ENCODE measurements at places on chromosomes 1 and 21. TPM values are rescaled to one million over a fixed set of nuclear protein-coding genes. Genes with fewer than 3 reads are reported as not detected.

- DNase-seq = no peak
- H3K27me3 ChIP-seq = no peaks in the 10 kb centered on the region
- peaks cover 39% of the 10 kb centered on the region for H3K4me1 ChIP-seq
- no peak overlapping the region for H3K27ac ChIP-seq
Measured at GRCh38 chr21:14995695-14996490, 68.9 kb downstream of the NRIP1 start.

DNA sequence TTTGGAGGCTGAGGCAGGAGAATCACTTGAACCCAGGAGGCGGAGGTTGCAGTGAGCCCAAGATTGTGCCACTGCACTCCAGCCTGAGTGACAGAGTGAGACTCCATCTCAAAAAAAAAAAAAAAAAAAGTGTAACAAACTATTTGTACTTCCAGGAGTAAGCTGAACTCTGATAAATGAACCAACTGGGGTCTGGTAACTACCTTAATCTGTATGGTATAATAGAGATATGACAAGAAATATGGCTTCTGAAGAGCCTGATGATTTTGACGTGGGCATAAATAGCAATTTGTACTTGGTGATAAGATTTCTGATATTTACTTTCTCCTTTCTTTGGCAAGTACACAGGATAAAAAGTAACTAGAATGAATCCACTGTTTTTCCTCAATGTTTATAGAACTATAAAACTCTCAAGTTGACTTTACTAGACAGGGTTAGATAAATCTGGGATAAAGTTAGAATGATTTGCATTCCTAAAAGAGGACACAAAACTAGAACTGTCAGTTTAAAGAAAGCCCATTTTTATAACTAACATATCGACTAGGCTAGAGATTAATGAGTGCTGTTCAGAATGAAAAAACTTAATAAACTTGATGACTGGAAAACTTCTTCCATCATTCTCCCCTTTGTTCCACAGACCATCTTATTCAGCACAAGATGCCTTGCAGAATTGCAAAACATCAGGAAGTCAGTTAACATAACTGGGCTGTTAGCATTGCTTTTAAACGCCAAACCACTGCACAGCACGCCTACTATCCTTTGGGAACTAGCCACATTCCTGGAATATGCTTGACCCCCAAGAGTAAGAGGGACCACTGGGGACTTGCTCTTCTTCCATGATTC, 51.5 kb upstream of the EDARADD start:
- H3K27me3 ChIP-seq = no peaks in the 10 kb centered on the region
- no peak overlapping the region for H3K27ac ChIP-seq
- peaks cover 12% of the 10 kb centered on the region for H3K4me1 ChIP-seq
- H3K4me3 ChIP-seq = no peak overlapping the region

GRCh38 chr21:34670962-34671348, 2.2 kb downstream of the CLIC6 start:
- no peaks in the 10 kb centered on the region for H3K36me3 ChIP-seq
- peaks cover 22% of the 10 kb centered on the region for H3K4me1 ChIP-seq
- peak overlapping the region; percentile 62 for H3K4me3 ChIP-seq
- peak overlapping the region; percentile 76 for H3K27ac ChIP-seq
- no peak for DNase-seq

DNA sequence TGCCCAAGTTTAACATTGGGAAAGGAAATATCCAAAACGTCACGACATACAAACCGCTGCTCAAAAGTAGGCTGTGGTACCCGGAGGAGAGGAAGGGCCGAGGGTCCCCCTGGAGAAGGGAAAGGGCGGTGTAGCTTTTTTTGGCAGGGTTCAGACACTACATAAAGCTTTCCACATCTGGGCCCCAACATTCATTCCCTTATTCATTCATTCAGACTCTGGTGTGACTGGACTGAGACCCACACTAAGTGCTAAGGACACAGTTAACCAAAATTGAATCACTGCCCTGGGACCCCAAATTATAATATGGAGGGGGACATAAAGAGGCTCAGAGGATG, 10.3 kb upstream of the COL8A2 start:
- peak overlapping the region; percentile 82 for H3K27ac ChIP-seq
- peaks cover 47% of the 10 kb centered on the region for H3K4me1 ChIP-seq
- H3K4me3 ChIP-seq = no peak overlapping the region
- no peak for DNase-seq
- no peaks in the 10 kb centered on the region for H3K27me3 ChIP-seq
- H3K36me3 ChIP-seq = peaks cover 24% of the 10 kb centered on the region

DNA sequence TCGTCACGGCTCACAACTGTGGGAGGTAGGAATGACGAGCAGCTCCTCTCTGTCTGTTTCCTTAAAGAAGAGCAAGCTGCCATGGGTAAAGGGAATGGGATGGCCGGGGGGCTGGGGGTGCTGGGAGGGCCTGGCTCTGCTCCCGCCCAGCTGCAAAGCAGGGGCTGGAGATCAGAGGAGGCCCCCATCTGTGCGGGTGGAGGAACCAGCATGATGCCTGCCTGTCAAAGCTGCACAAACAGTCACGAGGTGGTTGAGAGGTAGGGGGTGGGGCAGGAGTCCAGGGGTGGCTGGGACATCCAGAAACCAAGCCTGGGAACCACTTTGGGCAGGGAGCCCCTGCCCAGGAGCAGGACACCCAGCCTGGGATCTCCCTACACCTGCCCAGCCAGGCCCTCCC, 12.6 kb downstream of the SLC41A1 start:
- H3K27ac ChIP-seq = no peak overlapping the region
- DNase-seq = no peak
- no peak overlapping the region for H3K4me3 ChIP-seq
- H3K27me3 ChIP-seq = no peaks in the 10 kb centered on the region

GRCh38 chr1:26477446-26478152, 5.4 kb downstream of the HMGN2 start:
- no peak overlapping the region for H3K4me3 ChIP-seq
- DNase-seq = no peak
- H3K4me1 ChIP-seq = peaks cover 14% of the 10 kb centered on the region

FCGR3A gene
- total RNA-seq = 14.2 TPM

DNA sequence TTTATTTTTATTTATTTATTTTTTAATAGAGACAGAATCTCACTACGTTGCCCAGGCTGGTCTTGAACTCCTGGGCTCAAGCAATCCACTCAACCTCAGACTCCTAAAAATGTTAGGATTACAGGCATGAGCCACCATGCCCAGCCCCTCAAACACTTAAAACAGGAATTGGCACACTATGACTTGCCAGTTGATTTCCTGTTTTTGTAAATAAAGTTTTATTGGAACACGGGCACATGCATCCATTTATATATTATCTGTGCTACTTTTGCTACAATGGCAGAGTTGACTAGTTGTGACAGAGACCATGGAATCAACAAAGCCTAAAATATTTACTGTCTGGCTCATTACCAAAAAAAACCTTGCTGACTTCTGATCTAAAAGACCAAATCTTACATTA, 16.0 kb upstream of the YRDC start:
- H3K27ac ChIP-seq = no peak overlapping the region
- no peak overlapping the region for H3K4me3 ChIP-seq
- H3K27me3 ChIP-seq = no peaks in the 10 kb centered on the region
- no peaks in the 10 kb centered on the region for H3K4me1 ChIP-seq
- DNase-seq = no peak
- H3K36me3 ChIP-seq = peaks cover 40% of the 10 kb centered on the region

DNA sequence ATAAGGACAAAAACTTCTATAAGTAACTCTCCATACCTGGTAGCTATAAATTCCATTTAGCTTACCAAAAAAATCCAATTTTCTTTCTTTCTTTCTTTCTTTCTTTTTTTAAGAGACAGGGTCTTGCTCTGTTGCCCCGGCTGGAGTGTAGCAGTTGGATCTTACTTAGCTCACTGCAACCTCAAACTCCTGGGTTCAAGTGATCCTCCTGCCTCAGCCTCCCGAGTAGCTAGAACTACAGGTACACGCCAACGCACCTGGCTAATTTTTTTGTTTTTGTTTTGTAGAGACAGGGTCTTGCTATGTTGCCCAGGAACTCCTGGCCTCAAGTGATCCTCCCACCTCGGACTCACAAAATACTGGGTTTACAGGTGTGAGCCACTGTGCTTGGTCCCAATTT, 75.5 kb downstream of the EPS15 start:
- H3K4me1 ChIP-seq = no peaks in the 10 kb centered on the region
- no peak overlapping the region for H3K27ac ChIP-seq
- H3K4me3 ChIP-seq = no peak overlapping the region
- no peaks in the 10 kb centered on the region for H3K27me3 ChIP-seq
- no peaks in the 10 kb centered on the region for H3K36me3 ChIP-seq

GRCh38 chr1:38000529-38001455, 4.5 kb downstream of the FHL3 start:
- peaks cover 78% of the 10 kb centered on the region for H3K4me1 ChIP-seq
- H3K36me3 ChIP-seq = no peaks in the 10 kb centered on the region
- H3K27me3 ChIP-seq = no peaks in the 10 kb centered on the region
- H3K27ac ChIP-seq = peak overlapping the region; percentile 93
- H3K4me3 ChIP-seq = peak overlapping the region; percentile 24

DNA sequence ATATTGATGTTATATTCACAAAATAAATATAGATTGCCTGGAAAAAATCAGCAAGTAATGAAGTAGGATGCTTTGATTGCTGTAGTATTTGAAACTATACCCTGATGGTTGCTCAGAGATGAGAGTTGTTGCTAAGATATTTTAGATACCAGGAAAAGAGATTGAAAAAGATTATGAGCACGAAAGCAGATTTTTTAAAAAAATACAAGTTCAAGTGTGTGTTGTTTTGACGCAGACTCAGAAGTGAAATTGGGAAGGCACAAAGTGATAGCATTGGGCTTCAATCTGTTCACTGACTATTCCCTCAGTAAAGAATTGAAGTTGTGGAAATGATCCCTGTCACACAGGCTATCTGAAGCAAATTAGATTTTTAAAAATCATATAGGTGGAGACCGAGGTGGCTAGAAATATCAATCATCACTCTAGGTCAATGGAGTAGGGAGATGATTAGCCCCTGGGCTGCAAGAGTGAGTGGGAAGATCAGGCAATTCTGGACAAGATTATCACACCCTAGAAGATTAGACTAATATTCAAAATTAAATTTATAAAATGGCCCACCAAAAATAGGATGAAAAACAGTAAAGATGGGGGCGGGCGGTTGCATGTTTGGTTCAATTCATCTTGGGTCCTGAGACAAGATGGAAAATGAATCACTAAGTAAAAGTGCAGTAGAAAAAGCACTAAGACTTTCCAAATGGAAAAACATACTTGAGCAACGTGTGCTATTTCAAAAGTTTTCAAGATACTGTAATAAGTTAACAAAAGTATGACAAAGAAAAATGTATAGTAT, 41.5 kb upstream of the LRRC8D start:
- no peak overlapping the region for H3K27ac ChIP-seq
- no peaks in the 10 kb centered on the region for H3K4me1 ChIP-seq
- no peak overlapping the region for H3K4me3 ChIP-seq
- H3K27me3 ChIP-seq = no peaks in the 10 kb centered on the region

GRCh38 chr1:23619299-23620188, 60.2 kb upstream of the ID3 start:
- H3K4me3 ChIP-seq = peak overlapping the region; percentile 6
- no peak for DNase-seq
- H3K36me3 ChIP-seq = no peaks in the 10 kb centered on the region
- no peak overlapping the region for H3K27ac ChIP-seq
- H3K27me3 ChIP-seq = no peaks in the 10 kb centered on the region

LDLRAD1 gene
- not detected for total RNA-seq

GRCh38 chr1:231354330-231355020, 16.4 kb downstream of the SPRTN start:
- H3K27ac ChIP-seq = no peak overlapping the region
- no peak overlapping the region for H3K4me3 ChIP-seq
- DNase-seq = no peak
- H3K4me1 ChIP-seq = peaks cover 5% of the 10 kb centered on the region

GRCh38 chr1:215220346-215220745, 137.8 kb downstream of the KCNK2 start:
- no peaks in the 10 kb centered on the region for H3K36me3 ChIP-seq
- H3K4me3 ChIP-seq = no peak overlapping the region
- H3K27ac ChIP-seq = no peak overlapping the region
- no peak for DNase-seq
- H3K27me3 ChIP-seq = no peaks in the 10 kb centered on the region
- no peaks in the 10 kb centered on the region for H3K4me1 ChIP-seq

HUNK gene
- 0.74 TPM for total RNA-seq

DNA sequence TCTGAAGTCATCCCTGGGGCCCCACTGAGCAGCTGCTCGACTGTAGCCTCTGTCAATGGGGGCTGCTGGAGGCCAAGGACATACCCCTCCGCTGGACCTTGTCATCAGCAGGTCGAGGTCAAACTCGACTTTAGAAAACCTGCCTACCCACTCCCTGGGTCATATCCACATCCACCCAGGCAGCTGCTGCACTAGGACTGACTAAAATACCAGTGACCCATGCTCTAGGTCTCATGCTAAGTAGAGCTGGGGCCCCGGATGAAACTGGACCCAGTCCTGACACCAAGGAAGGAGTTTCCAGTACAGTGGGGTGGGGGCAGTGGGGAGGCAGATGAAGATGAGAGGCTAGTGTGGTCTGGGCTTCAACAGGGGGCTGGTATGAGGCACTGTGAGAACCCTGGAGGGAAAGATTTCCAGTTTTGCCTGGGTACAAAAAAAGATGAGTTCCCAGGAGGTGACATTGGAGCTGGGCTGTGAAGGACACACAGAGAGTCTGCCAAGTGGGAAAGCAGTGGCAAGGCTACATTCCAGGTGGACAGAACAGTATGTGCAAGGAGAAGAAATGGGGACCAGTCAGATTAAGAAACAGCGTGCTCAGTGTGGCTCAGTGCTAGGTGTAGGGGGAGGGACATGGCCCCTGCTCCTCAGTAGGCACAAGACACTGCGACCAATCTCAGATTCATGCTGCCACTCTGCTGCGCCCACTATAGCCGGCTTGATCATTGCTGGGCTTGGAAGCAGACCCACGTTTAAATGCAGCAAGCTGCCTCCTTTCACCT, 12.4 kb downstream of the SLC2A1 start:
- H3K36me3 ChIP-seq = no peaks in the 10 kb centered on the region
- H3K4me3 ChIP-seq = no peak overlapping the region
- H3K4me1 ChIP-seq = peaks cover 81% of the 10 kb centered on the region
- H3K27ac ChIP-seq = peak overlapping the region; percentile 53

DNA sequence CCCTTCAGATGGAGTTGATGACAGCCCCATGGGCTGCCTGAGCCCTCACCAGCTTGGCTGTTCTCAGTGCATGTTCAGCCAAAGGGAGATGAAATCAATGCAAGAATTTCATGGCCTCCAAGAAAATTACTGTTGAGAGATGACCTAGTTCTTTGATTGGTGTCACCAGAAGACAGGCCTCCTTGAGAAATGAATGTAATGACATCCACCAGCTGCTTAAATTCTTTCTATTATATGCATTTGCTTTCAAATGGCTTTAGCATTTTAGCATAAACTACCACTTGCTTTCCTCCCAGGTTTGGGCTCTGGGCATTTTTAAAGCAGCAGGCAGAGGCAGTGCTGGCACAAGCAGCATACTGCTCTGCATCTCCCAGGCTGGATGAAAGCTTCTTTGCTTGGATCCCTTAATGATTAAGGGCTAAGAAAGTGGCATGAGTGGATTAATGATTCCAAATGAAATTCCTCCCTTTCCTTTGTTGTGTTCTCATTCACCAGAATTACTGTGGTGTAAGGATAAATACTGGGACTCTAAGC, 278.4 kb downstream of the ZNF326 start:
- no peaks in the 10 kb centered on the region for H3K36me3 ChIP-seq
- no peak overlapping the region for H3K27ac ChIP-seq
- no peaks in the 10 kb centered on the region for H3K4me1 ChIP-seq

KCNA2 gene
- total RNA-seq = 0.74 TPM

GRCh38 chr1:107449326-107449725, 308.5 kb downstream of the NTNG1 start:
- H3K4me3 ChIP-seq = no peak overlapping the region
- no peaks in the 10 kb centered on the region for H3K4me1 ChIP-seq
- no peaks in the 10 kb centered on the region for H3K36me3 ChIP-seq
- no peak for DNase-seq

All from vagina (tissue), 2 donors.